ENCODE measurements at places on chromosomes 5 and 9.
A peak's percentile ranks its signal among the peaks of the same experiment; 100 is the strongest.

DNA sequence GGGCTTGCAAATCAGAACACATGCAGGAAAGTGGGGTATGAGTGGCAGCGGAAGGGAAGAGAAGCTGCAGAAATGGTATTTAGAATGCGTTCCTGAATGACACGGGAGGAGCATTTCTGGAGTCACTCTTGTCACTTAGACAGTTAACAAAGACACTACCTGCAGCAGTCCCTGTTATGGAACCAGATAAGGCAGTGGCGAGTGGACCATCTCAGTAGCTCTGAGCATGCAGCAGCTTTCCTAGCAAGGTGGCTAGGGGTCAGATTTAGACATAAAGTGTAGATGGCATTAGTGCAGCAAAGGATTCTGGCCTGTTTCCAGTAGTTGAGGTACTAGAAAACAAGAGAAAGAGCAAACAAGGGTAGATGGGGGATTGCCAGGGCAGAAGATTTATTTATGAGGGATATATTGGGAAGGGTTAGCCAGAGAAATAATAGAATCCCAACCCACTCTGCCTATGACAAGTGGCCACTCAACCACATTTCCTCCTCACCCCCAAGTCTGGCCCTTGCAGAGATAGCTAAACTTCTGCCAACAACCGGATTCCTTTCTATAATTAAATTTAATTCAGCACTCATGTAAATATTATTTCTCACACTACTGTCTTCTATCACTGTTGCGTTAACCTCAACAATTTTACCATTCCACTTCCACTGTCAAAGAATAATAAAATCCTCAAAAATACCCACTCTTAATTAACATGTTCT lies 201.6 kb downstream of the DCP2 start:
- DNase-seq, result no peak

GRCh38 chr9:84153885-84154284 lies 173.3 kb downstream of the RMI1 start:
- DNase-seq, result no peak

- peak; percentile 16 for DNase-seq
These were observed 152.3 kb downstream of the HSD17B3 start for GRCh38 chr9:96149533-96150280.

DNA sequence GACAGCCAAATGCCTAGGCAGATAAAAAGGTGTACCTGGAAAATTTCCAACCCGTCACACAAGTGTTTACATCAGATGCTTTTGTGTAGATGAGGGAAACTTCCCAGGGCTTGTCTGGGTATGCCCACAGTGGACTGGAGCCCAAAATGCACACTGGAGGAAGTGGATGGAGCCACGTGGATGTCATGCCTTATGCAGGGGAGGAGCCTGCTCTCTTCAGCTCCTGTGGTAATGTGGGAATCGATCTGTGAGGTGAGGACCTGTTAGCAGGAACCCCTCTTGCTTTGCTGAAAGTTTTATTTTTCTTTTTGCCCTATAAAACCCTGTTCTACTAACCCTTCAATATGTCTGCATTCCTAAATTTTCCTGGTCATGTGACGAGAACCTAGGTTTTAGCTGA lies 439.2 kb upstream of the CDH9 start:
- DNase-seq, result no peak

GRCh38 chr5:172745838-172746237 lies 25.2 kb downstream of the DUSP1 start:
- DNase-seq, result no peak

DNA sequence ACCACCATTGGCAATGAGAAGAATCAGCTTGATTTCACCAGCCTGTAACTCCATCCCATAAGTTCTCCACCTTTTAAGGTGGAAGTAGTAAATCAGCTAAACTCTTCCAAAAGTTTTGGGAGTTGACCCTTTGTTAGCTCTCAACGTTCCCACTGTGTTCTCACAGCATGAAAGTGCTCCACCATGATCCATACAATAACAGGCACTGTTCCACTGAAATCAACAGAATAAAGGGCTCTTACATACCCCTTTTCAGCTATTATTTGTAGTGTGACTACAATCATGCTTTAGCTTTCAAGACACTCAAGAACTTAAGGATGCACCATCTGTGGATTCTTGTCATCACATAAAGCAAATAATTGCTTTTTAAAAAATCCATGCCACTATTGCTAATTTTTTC lies 81.6 kb downstream of the PPP2R2B start:
- no peak for DNase-seq

DNA sequence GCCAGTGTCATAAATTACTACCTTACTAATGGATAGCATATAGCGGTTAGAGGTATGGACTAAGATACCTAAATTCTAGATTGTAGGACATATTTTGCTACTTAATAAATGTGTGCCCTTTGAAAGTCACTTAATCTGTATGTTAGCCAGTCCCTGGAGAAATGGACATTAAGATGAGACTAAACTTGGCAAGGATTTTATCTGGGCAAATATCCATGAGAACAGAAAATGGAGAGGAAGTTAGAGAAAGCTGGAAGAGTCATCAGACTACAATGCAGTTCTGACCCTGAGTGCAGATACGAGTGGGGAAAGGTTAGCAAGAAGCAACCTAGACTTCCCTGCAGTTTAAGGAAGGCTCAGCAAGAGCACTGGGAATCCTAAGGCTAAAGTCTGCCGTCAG lies 33.0 kb downstream of the TBCA start:
- no peak for DNase-seq

GRCh38 chr5:56589481-56589860 lies 225.9 kb upstream of the MAP3K1 start:
- DNase-seq, result no peak

DNA sequence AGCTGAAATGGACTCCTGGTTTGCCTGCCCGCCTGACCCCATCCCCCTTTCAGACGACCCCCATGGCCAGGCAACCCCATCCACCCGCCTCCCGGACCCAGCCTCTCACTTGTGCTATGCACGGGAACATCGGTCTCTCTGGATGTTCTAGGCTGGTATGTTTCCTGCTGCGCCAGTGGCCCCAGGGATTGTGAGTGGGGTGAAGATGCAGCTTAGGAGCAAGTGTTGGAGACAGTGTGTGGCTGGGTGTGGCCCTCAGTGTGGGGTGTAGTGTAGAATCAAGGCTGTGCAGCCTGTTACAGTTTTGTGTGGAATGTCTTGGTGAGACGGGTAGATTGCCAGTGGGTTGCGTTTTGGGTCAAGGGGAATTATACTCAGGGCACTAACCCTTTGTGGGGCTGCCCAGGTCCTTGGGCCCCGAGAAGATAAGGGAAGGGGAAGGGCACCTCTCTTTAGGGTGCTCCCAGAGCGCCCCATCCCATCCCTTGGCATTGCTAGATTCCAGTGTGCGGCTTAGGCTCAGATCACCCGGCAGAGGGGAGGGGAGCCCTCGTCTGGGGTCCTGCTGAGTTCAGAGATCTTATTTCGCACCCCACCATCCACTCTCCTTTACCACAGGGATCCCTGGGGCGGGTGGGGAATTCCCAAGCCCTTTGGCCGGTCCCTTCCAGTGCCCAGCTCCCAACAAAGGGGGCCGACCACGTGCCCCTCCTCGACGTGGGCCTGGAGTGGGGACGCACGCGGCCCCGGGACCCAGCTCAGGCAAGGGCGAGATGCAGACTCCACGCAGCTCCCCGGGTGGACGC lies 4.6 kb downstream of the IER5L start:
- no peak for DNase-seq

DNA sequence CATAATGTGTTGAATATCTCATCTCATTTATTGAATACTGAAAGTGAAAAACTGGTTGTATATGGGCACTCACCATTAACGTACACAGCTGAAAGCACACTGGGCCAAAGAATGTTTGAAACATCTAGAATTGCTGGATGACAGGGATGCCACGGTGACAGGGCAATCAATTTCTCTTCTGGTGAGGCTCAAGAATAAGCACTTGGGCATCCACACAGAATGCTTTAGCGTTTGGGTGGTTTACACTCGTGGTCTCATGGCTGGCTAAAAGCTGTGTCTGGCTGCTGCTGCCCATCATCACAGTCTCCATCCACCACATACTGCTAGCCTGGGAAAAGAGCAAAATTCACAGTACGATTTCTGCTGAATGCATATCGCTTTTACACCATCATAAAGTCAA lies 30.7 kb upstream of the IL31RA start:
- DNase-seq, result no peak

- DNase-seq, result no peak
These were observed 47.7 kb upstream of the TTC39B start for GRCh38 chr9:15354713-15355112.

- no peak for DNase-seq
These were observed 111.3 kb upstream of the PAPPA start for GRCh38 chr9:116042321-116042720.

GRCh38 chr5:52638732-52639131 lies 149.0 kb upstream of the ITGA1 start:
- no peak for DNase-seq

DNA sequence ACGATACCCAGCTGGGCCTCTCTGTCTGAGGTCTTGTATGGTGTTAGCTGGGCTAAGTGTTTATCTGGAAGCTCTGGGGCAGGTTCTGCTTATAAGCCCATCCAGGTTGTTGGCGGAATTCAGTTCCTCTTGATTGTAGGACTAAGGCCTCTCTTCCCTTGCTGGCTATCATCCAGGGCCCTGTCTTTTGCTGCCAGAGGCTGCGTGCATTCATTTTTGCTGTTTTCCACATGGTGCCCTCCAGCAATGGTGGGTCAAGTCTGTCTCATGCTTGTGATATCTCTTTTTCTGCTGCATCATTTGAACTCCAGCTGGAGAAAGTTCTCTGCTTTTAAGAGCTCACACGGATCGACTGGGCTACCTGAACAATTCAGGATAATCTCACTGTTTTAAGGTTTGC lies 105.7 kb upstream of the ZNF618 start:
- no peak for DNase-seq

DNA sequence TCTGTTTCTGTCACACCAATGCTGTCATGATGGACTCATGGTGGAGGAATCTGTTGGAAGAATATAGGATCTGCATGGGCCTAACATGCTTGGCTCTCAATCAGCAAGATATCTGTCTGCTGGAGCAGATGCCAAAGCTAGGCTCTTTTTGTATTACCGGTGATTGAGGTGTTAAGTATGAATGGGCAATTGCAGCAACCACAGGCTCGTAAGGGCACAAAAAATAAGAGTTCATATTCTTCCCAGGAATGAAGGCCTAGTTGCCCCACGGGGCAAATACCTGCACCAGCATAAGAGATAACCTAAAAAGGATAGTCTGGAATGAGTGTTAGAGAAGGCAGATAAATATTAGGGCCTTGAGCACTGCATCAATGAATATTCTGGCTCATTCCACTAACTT lies 679.5 kb upstream of the COX7C start:
- no peak for DNase-seq

DNA sequence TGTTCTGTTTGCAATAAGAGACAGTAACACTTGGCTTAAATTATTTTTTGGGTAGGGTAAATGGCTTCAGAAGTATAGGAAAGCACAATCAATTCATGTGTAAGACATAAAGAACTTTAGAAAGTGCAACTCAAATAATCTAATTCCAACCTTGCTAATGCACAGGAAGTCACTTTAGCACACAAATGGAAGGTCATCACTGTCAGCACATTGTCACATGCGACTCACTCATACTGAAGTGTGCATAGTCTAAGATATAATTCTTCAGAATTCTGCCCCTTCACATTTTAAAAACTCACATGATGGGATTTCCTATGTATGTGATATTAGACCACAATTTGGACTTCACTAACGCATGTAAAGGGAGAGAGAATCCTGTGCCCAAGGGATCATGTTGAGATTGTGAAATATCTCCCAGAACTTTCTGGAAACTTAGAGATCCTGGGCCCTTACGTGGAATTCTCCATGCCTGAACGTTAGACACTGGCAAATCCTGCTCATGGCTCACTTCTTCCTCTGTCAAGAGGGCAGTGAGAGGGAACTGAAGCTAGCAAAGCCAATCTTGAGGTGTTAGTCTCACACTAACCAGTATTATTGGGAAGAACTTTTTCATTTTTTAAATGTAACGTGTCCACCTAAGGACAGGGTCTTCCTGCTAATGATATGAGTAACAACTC lies 403.2 kb upstream of the PTGER4 start:
- DNase-seq, result no peak

DNA sequence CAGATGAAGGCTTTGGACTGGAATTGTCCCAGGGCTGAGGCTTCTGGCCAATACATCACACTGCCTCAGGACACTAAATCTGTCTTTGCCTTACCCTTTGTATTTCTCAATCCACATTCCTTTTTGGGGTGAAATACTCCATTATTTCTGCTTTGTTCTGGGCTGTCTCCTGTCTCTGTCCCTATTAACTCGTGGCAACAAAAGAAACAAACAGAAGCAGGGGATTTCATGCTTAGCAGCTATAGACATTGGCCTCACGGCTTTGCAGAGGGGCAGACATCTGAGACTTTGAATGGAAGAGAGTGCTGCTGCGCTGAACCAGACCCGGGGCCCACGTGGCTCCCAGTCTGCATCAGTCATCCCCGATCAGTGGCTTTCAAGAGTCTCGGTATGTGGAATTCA lies 129.7 kb downstream of the ARL15 start:
- no peak for DNase-seq

- DNase-seq, result no peak
These were observed 577.5 kb upstream of the WWC1 start for GRCh38 chr5:167713896-167714295.

- DNase-seq, result no peak
These were observed 314.4 kb downstream of the GADD45G start for GRCh38 chr9:89919171-89919681.

- DNase-seq, result no peak
These were observed 91.7 kb upstream of the FAM169A start for GRCh38 chr5:74957906-74958305.

GRCh38 chr5:45252978-45253377 lies 443.2 kb downstream of the HCN1 start:
- DNase-seq, result no peak

- no peak for DNase-seq
These were observed 19.5 kb downstream of the ADAMTS6 start for GRCh38 chr5:65462139-65462705.

- DNase-seq, result peak; percentile 37
These were observed 1.6 kb downstream of the ANXA2R start for GRCh38 chr5:43038496-43038989.

DNA sequence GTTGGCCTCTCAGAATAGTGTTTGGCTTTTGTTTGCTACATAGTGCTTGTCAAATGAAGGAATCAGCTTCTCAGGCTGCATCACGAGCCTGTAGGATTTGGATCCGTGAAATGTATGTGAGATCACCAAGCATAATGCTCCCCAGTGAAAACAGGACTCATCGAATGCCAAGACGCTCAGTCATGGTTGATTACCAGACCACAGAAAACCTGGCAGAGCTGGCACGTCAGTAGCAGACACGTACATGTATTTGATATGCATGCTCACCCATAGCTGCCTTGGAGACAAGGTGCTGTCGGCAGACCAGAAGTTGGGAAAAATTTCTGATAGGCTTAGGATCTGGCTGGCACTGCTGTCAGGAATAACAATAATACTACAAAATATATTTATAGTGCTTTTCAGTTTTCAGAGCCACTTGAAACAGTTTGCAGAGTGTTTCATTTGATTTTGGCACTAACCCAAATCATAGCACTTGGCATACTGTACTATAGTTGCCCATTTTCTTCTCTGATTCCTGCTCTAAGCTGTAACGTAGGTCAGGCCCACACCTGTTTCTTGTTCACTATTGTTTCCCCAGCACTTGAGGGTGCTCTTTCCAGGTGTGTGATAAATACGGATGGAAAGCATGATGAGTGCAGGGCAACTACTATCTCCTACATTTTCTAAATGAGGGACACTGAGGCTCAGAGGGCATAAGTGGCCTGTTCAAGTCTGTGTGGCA lies 226.1 kb downstream of the NR3C1 start:
- no peak for DNase-seq

GRCh38 chr5:40022057-40022456 lies 597.3 kb upstream of the DAB2 start:
- no peak for DNase-seq

- no peak for DNase-seq
These were observed 141.5 kb upstream of the NR4A3 start for GRCh38 chr9:99680191-99680590.
